ENCODE measurements at places on chromosomes 11 and 22.

DNA sequence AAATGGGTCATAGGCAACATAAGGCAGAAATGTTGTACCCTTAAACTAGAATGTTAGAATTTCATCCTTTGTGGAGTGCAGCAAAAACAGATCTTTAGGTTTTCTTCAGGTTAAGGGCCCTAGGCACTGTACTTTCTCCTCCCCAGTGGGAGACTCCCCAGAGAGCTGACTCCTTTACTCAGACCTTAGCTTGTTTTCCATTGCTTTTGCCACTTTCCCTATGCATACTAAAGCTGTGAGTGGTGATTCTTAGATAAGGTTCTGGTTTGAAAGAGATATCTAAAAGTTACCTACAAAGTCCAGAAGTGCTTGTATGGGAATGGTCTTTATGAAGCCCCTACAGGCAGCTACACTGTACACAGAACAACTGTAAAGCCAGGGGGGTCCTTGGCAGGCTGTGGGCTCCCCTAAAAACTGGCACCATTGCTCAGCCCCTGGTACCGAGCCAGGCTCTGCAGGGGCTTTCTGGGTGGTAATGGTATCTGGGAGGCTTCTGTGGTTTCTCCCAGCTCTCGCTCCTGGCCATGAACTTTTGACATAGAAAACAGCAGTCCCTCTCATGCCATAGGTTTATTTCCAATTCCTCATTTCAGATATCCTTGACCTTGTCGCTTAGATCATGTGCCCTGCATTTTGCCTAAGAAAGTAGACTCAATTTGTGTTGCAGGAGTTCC is 23.2 kb downstream of the AMOTL1 start:
- no peak for DNase-seq

DNA sequence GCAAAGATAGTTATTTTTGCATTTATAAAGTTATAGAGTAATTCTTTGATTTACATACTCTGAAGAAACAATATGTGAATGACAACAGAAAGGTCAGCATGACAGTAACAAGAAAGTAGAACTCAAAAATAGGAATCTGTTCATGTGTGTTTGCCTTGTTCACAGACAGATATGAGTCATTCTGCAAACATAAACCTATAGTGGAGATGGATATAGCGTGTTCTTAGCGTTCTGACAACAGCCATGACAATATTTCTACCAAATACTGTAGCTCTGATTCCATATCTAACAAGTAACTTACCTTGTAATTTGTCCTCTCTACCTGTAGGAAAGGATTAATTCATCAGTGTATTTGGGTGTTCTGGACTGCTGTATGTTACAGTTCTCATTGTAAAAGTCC is 208.5 kb upstream of the MTMR2 start:
- no peak for DNase-seq

DNA sequence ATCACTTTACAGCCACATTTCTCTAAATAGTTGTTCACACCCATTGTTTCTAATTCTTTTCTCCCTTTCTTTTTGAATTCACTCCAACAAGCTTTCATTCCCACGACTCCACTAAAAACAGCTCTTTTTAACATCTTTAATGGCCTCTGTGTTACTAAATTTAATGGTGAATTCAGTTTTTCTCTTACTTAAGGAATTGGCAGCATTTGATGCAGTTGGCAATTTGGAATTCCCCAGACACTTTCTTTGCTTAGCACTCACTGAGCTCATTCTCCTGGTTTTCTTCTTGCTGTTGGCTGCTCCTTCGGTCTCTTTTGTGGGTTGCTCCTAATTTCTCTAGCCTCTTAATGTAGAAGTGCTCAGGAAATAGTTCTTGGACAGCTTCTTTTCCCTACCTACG is 40.5 kb upstream of the OR9Q1 start:
- DNase-seq: no peak

DNA sequence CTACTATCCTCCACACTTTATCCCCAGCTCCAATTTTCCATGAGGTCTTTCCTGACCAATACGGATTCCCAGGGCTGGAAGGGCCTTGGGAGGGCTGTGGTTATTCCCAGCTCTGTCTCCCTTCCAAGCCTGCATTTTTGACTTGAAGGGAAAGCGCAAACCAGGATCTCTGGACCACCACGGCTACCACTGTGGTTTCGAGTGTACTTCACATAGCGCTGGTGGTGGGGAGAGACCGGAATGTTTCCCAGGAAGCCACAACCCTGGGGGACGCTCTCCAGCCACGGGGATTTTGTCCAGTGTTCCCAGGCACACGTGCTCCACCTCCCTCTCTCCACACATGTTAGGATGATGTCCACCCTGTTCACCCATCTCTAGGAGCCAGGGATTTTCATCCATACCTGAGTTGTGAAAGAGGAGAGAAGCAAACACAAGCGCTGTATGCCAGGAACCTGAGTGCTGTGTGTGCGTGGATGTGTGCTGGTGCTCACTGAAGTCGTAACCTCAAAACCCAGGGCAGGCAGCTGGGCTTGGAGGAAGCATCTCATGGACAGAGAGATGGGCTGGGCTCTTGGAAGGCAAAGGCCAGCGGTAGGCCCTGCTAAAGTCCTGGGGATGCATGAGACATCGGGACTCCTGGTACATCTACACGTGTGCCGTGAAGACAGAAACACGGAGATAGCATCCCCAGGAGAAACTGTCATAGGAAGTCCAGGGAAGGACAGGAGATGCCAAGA is 1.3 kb upstream of the NPTXR start:
- DNase-seq: no peak

DNA sequence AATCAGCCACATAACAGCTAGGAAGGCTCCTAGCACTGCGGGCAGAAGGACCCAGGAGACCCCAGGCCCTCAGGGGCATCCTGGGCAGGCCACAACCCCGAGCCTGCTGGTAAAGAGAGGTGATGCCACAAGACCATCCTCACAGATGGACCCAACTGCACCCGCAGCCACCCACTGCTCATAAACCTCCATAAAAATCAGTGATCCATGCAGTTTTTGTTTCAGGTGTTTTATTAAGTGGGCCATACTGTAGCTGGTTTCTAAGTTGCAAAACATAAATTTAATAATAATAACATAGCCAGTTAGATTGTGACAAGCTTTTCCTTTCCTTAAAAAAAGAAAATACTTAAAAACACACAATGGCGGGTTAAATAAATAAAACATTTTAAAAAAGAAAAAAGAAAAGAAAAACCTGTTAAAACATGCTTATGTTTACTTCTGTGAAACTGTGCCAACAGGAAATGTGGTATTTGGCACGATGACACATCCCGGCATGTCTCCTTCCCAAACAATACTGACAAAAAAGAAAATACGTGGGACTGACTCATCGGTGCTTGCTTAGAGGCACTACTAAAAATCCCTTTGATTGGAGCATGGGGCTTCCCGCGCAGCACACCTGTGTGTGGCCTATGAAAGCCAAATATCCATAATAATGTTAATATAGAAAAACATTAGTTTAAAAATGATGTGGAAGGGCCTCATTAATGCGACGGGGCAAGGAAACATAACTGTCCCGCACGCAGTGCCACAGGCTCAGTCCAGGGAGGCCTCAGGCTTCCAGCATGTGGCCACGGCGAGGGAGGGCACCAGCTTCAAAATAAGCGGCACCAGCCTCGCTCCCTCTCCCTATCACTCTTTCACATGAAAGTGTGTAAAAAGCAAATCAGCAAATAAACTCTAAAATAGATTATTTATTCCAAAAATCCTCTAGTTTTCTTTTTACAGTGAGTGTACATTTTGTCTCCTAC is 47.5 kb upstream of the SCUBE2 start:
- no peak for DNase-seq

GRCh38 chr22:35930933-35931332 is 97.7 kb downstream of the RBFOX2 start:
- peak; percentile 6 for DNase-seq

DNA sequence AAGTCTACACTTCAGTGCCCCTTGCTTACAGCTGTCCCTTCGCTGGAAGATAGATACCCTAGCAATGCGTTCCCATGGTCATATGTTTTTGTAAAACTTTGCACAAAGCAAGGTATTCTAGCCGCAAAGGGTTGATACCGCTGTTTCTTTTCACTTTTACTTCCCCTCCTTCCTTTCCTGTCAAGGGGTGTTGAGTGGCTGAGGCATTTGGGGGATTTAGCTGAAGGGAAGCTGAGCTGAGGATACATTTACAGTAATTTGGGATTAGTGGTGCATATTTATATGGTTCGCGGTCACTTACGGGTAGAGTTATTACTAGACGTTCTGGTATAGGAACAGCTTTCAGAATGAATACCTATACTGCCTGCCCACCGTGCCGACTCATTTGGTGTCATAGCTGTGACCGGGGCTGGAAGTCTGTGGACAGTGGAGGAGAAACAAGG is 86.9 kb upstream of the WNT11 start:
- no peak for DNase-seq

- no peak for DNase-seq
Observed at GRCh38 chr11:18063125-18063524, 17.1 kb upstream of the TPH1 start.

- no peak for DNase-seq
Observed at GRCh38 chr11:17004486-17005148, 9.6 kb downstream of the PLEKHA7 start.

DNA sequence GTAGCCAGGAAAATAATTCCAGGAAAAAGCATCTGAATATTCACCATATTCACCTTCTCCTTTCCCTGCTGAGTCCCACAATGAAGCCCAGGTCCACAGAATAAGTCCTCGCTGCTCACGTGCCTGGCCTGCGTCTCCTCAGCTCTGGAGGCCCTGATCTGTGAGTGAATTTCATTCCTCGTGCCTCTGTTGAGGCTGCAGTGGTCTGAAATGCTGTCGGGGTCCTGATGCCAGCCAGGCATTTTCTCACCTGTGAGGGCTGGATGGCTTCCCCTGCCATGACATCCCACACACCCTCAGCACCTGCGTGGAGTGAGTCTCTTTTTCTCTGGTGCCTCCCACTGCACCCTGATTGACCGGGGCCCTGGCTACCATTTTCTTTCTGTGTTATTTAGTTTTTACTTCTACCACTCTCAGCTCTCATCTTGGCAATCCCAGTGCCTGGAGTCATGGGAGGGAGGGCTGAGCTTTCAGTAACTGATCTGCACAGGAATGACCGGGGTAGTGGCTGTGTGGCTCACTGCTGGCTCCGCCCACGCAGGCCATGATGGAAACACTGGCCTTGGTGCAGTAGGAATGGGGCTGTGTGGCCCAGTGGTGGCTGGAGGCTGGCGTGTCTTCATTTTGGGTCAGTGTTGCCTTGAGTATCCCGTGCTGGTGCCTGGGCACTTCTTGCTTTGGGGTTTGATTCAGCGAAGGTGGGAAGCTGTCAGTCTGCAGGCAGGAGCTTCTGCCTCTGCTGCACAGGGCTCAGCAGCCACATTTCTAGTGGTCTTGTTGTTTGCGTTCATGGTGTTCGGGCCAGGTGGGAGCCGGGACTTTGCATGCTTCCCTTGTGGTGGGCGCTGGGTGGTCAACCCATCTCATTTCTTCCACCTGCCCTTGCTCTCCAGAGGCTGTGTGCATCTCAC is 807.2 kb downstream of the TBC1D22A start:
- no peak for DNase-seq

DNA sequence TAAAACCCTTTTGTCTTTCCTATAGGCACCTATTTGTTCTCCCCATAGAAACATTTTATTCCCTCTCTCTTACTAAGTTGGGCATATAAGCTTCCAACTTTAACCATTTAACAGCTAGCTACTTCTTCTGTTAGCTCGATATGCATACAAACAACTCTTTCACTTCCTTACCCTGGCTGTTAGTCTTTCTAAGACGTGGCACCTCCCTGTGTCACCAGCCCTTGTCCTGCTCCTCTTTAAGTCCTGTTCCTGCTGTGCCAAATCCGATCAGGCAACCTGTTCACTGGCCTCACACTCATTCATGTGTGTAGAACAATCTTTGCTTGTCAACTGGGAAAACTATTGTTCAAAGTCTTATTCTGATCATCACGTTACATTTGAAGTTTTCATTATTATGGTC is 1376.1 kb upstream of the TENM4 start:
- no peak for DNase-seq

DNA sequence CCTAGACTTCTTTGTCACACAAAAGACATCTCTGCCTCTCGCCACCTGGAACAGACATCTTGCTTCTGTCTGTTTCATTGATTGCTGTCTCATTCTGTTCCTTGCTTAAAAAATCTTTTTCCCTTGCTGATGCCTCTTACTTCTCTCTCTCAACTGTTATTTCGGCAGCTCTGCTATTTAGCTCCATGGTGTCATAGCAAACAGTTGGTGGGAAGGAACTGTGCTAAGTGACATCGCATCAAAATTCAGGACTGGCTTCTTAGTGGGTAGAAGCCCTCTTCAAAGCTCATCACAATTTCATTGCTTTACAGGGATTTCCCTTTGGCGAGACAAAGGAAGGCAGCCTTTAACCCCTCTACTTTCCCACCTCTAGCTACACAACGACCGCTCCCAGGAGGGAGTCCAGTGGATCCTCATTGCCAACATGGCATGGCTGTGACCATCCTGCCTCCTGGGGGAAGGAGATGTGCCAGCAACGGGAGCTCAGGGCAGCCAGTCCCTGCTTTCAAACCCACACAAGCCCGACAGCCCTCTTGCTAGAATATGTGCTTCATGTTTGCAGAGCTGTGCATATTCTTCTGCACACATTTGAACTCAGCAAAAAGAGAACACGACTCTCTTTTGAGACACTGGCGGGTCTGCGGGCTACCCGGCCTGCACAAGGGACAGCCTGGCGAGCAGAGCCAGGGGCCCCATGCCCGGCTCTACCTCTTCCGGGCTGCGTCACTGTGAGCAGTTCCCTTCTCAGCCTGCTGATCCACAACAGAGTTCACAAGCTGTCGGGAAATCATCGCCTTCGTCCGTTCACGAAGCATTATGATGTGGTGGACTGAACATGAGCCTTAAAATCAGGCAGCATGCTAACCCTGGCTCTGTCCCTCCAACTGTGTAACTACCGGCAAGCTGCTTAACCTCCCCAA is 51.1 kb upstream of the JAM3 start:
- DNase-seq: no peak

GRCh38 chr22:50356186-50356585 is 13.1 kb downstream of the PPP6R2 start:
- no peak for DNase-seq

- peak; percentile 75 for DNase-seq
Observed at GRCh38 chr11:129814244-129815014, 1.2 kb upstream of the TMEM45B start.

DNA sequence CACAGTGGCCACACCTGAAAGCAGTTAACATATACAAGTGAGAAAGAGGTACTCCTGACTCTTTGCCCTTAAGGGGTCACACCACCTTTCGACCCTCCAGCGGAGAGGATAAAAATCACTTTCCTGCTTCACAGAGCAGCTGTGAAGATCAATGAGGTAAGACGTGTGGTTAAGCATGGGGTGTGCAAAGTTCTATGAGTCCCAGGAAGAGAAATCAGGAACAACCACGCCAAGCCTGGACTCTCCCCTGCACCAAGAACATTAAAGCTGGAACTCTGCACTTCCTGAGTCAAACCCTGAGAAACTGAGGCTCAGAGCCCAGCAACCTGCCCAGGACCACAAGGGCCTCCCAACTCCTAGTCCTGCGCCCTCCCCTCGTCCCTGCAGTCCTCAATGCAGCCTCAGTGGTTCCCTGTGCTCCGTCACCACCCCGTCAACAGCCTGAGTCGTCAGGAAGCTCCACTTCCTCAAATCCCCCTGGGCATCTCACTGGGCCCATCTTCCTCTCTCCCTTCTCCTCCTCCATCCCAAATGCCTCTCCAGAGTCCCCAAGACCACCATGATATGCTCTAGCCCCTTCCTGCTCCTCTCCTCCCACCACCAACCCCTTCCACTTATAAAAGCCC is 17.7 kb downstream of the TNKS1BP1 start:
- no peak for DNase-seq

GRCh38 chr11:91686281-91686680 is 538.3 kb upstream of the FAT3 start:
- no peak for DNase-seq

- DNase-seq: no peak
Observed at GRCh38 chr11:80944758-80945157, 1503.9 kb upstream of the TENM4 start.

GRCh38 chr22:48585916-48586798 is 1241.5 kb downstream of the BRD1 start:
- no peak for DNase-seq

Measured in CD8-positive, alpha-beta T cell (primary cell).